ENCODE measurements at places on chromosomes 7 and 10.

GRCh38 chr10:79247373-79248137 is 99.7 kb upstream of the PPIF start:
- DNase-seq: no peak

DNA sequence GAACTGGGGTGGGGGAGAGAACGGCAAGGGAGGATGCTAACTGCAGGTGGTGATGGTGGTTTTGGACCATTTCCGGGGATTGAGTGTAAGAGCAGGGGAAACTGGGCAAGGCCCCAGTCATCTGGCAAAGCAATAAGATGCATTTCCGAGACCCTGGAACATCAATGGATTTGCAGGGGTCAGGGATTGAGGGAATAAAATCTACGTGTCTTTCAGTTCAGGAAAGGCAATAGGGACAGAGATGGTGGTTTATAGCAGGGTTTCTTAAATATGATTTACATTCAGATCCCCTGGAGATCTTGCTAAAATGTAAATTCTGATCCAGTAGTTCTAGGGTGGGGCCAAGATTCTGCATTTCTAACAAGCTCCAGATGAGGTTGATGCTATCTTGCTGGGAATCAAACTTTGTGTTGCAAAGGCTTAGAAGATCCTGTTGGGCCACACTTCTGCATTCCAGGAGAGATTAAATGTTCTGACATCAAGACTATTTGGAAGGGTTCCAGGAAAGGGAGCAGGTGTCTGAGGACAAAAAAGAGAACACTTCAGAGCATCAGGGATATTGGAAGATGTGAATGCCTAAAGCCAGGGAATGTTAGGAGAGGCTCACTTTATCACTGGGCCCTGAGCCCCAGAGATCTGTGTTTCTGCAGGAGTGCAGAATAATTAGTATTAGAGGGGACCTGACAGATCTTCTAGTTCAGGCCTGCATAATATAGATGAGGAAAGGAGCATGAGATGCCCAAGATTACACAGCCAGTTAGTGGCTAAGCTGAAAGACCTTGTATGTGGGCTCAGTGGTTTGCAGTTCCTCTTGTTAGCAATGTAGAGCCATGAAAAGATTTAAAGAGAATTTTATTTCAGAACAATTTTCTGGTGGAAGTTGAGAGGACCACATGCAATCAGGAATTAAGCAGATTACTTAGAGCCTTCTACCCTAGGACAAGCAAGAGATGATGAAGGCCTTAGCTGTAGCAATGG is 32.4 kb downstream of the BLNK start:
- no peak for DNase-seq

GRCh38 chr10:127046975-127047877 is 142.0 kb downstream of the DOCK1 start:
- no peak for DNase-seq

- DNase-seq: no peak
These were observed 228.1 kb downstream of the ACTR3B start for GRCh38 chr7:152987656-152988055.

DNA sequence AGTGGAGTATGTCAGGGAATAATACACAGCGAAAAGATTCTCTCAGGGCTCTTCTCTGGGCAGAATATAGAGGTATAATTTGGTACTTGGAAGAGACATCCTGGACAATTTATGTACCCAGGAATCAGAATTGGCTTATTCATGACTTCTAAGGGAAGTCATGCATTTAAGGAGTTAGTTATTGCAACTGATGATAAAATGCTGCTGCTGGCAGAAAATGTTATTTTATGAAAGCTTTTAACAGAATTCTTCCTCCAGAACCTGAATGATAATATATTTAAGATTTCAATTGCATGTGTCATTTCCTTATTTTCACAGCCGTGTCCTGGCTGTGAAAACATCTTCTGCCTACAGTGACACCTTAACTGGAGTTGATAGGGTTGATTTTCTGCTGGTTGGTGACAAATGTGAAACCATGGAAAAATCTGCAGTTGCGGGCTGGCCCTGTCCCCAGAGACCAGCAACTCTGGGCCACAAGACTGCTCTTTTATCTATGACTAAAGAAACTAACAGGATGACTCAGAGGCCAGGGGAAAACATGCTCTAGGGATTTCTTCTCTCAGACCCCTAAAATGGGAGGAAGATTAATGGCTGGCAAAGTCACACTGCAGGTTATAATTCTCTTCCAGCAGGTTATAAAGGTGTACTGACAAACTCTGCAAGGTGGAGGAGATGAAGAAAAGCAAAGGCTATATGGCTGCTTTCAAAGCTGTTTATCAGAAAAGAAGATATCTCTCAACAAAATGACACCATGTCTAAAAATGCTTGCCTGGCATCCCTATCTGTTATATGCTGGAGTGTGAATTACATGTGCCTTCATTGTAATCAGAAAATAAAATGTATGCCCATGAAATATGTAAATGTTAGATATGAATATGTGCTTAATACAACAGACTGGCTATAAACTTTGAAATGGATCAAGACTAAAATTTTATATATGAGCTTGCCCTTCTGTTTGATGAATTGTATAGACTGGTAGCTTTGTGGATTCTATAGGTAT is 12.1 kb upstream of the TRUB1 start:
- DNase-seq: no peak

GRCh38 chr7:116834815-116835504 is 27.4 kb upstream of the CAPZA2 start:
- no peak for DNase-seq

GRCh38 chr10:131427901-131428300 is 116.4 kb upstream of the TCERG1L start:
- no peak for DNase-seq
